ENCODE measurements at places on chromosomes 1 and 21.

DNA sequence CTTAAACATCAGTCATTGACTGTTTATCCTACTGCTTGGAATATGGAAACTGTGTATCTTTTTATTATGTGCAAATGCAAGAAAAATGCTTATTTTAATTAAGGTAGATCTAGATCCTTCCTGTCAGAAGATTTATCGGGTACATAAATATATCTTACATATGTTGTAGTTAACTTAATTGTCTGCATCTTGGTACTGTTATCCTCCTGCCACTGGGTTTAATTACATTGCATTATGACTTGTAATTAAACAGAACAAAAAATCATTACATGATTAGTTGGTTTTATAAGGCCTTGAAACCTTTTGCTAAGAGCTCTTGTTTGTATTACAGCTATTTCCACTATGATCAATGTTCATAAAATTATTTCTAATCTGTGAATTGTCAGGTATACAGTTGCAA is 211.2 kb downstream of the PTGER3 start:
- DNase-seq: no peak

DNA sequence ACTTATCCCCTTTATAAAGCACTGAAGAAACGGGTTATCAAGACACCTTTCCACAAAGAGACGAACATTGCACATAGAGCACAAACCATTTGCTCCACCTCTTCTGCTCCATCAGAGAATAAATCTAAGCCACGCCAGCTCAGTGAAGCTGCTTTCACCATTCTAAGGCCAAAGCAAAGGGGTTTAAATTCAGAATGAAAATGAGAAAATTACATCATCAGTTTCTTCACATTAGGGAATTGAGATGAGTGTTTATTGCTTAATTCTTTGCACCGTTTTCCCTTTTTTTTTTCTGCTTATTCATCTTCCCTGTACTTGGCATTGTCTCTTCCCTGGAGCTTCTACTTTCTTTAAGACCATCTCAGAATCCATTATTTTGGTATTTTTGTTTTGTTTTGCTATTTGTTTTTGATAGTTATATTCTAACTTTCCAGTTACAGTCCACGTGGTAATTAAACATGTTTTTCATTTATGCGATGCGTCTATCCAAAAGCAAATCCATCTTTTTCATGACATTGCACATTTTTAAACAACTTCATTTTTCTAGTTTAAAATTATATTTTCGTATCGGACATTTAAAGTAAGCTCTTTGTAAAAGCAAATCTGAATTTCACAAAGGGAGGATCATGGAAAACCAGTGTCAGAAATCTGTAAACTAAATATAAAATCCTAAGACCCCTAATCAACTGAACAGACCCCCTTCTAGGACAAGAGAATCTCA is 1.9 kb upstream of the OR2T34 start:
- no peak for DNase-seq

- no peak for DNase-seq
Measured at GRCh38 chr1:167121375-167122120, 27.7 kb downstream of the STYXL2 start.

GRCh38 chr21:36436829-36437744 is 42.8 kb downstream of the CLDN14 start:
- no peak for DNase-seq

GRCh38 chr1:201222125-201222524 is 31.5 kb downstream of the IGFN1 start:
- DNase-seq: no peak

GRCh38 chr1:244393604-244394176 is 58.0 kb downstream of the ADSS2 start:
- DNase-seq: no peak

- DNase-seq: no peak
Measured at GRCh38 chr1:61873994-61874393, 131.7 kb downstream of the PATJ start.

DNA sequence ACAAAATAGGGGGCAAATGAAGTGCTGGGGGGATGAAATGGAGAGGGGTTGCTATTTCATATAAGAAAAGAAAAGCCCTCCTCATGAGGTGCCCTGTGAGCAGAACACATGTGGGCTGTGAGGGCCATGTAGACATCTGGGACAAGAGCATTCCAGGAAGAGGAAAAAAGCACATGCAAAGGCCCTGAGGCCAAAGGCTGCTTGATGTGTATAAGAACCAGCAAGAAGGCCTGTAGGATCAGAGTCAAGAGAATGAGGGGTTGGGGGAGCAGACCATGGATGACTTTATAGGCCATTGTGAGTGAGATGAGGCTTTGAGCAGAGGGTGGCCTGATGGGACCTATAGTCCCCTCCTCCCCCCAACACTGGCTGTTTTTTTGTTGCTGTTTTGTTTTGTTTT is 7.7 kb upstream of the RAB4A start:
- no peak for DNase-seq

DNA sequence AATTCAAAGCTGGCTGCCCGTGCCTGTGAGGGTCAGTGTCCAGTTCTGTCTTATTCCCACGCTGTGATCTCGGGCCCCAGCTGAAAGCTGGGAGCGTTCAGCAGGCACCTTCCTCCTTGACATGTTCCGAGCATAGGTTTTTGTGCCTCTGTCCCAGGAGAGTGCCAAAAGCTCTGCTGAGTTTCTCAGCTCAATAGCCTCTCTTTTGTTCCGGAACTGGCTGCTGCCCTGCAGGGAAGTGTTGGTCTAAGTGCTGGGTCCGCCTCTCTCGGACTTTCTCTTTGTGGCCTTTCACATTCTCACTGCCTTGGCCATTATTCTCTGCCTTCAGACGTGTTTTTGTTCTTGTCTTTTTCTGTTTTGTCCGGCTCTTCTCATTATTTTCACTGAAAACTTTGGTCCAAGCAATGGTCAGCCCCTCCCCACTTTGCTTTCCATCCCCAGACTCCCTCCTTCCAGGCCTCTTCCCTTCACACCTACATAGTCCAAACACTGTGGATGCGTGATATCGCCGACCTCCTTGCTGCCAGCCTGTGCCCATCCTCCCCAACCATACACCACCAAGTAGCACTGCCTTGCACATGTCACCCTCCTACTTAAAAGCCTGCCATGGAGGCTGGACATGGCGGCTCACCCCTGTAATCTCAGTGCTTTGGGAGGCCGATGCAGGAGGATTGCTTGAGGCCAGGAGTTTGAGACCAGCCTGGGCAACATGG is 233.8 kb downstream of the RHOU start:
- DNase-seq: no peak

DNA sequence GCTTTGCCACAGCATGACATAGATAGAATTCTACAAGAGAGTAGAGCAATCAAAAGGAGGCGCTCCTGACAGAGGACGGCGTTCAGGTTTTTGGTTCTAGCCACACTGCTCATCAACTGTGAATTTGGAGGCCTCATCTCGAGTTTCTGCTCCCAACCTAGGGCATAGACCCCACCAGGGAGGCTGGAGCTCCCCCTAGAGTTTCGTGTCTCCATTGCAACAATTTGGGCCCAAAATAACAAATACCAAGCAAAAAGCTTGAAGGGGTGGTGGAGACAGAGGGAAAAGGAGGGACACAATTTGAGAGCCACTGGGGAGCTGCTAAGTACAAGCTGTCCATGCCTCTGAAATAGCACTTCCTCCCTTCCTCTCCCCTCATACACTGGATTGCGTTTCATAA is 297.0 kb downstream of the GPATCH2 start:
- no peak for DNase-seq

DNA sequence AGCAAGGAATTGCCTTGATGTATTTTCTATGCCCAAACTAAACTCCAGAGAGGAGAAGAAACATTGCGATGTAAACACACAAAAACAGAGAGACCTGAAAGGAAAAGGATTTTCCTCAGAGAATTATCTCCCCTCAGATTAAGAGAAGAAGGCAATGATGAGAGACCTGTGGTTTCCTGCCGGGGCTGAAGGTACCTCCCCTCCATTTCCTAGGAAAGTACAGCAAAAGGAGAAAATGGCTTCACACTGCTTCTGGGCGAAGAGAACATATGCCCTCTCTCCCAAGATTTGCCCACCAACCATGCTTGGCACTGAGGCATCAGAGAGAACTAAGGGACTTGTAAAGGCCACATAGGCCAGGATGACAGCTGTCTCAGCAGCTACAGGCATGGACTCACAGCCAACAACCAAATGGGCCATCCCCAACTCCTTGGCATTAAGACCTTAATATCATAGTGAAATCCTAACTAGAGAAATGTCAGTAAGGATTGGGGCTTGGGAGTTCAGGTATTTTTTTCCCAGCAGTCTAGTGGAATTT is 523.0 kb downstream of the PTPRC start:
- no peak for DNase-seq

DNA sequence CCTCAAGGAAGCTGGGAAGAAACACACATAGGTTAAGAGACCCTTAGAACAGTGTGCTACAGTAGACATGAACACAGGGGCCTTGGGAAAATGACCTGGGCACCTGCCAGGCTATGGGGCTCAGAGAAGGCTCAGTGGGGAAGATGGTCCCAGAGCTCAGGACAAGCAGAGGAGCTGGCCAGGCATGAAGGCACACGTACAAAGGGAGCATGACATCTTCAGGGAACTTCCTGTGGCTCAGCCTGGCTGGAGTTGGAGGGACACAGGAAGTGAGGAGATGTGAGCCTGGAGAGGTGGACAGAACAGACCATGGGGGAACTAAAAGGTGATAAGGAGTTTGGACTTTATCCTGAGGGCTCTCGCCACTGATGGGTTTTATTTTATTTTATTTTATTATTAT is 3.8 kb upstream of the SLC50A1 start:
- DNase-seq: no peak

- DNase-seq: no peak
Measured at GRCh38 chr1:118159569-118159968, 25.5 kb downstream of the SPAG17 start.

GRCh38 chr1:184480736-184481135 is 93.9 kb downstream of the C1orf21 start:
- DNase-seq: no peak

- DNase-seq: no peak
Measured at GRCh38 chr1:169529068-169529642, 43.4 kb upstream of the SLC19A2 start.

- no peak for DNase-seq
Measured at GRCh38 chr21:39675993-39676661, 63.4 kb downstream of the B3GALT5 start.

DNA sequence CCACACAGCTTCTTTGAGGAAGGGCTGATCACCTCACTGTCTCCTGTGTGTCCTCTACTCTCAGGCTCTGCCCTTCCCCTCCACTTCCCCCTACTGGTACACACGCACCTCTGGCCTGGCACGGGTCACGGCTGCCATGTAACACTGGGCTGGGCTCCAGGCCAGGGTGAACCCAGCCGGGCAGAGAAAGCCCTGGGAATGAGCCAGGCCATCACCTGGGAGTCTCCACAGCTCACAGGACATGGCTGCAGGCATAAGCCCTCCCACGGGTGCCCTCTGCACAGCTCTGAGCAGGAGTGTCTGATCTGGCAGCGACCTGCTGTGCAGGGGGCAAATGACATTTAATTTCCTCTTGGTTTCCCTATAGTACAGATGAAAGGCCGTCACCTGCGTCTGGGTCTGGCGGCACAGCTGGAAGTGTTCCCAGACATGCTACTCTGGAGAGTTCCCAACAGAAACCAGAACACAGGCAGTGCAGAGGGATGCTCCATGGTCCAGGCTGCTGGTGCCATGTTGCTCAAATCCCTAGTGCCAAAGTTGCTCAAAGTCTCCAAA is 61.2 kb downstream of the ERI3 start:
- peak; percentile 48 for DNase-seq

- DNase-seq: no peak
Measured at GRCh38 chr1:61936839-61937238, 194.6 kb downstream of the PATJ start.

DNA sequence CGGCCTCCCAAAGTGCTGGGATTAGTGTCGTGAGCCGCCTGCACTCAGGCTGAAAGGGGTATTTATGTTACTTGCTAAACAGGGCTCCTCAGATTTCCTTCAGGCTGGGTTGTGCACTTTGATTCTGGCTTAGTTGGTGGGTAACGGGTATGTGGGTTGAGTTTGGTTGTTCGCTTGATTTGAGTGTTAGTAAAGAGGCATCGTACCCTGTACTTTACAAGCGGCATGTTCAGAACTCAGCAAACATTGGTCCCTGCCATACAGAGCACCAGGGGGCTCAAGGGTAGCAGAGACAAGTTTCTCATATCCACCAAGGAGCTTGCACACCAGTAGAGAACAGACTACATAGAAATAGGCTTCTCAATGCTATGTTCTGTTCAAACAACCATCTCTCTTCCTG is 147.8 kb downstream of the PGBD5 start:
- DNase-seq: no peak

DNA sequence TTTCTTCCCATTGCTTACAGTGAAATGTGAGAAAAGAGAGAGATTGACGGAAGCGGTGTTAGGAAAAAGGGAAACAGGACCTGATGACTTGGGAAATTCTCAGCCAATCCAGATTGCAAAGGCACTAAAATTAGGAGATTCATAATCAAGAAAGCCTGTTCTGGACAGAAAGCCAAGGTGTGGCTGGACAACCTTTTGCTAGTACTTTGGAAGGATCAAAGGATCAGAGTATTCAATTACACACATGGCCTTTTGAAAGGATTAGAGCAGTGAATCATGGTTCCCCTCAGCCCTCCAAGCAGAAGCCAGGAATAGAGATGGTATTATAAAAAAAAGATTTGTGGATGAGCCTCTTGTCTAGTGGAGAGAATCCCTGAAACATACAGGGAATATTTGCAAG is 669.8 kb upstream of the ADAMTS5 start:
- no peak for DNase-seq

DNA sequence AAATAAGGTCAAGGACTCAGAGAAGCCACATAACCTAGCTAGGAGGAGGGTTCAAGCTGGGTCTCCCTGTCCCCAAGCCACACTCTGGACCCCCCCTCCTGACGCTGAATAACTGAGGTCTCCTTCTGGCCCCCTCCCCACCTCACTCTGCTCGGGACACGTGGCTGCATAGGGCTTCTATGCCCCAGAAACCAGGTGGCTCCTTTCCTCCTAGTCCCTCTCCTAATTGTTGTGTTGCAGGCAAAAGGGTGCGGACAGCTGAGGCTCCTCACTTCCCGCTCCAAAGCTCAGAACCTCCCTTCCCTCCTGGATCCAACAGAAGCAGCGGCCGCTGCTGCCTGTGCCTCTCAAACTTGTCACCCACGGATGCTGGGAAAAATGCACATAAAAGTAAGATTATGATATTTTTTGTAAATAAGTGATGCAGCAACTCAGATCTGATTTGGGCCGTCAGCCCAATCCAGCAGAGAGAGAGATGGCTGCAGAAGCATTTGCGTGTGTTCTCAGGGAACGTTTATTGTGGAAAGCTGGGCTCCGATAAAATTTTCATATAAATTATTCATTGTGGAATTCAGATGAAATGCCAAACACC is 40.8 kb upstream of the C1orf174 start:
- no peak for DNase-seq

DNA sequence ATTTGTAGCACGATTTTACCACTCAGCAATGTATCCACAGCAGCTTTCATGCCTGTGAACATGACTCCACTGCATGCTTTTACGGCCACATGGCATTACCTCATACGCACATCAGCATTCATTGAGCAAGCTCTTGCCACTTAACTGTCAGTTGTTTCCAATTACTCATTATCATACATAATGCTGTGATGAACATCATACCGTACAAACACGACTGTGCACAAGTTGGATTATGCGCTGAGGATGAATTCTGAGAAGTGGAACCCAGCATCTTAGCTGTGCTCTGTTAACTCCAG is 9.6 kb downstream of the UMODL1 start:
- no peak for DNase-seq
